ENCODE measurements at places on chromosomes 13 and 19. TPM values are rescaled to one million over a fixed set of nuclear protein-coding genes. Genes with fewer than 3 reads are reported as not detected.

PSG11 gene
- total RNA-seq: not detected

CACTIN gene
- total RNA-seq: 12.0 TPM

SCAMP4 gene
- 91.8 TPM for total RNA-seq

THAP8 gene
- 3.3 TPM for total RNA-seq

DNA sequence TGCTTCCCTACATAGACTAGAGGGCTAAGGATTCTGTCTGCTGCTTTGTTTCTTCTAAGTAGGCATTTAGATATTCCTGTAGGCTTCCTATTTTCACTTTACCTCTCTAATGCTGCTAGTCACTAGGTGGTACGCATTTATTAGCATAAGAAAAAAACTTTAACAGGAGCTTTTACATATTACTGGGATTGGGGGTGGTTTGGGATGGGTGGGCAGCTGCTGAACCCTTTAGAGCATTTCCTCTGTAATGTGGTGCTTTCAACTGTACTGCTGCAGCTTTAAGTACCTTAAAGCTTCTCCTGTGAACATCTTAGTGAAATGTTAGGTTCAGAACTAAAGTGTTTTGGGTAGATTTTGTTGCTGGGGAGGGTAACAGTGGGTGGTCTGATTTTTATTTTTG, 92.6 kb downstream of the ZNF486 start:
- DNase-seq: no peak

DNA sequence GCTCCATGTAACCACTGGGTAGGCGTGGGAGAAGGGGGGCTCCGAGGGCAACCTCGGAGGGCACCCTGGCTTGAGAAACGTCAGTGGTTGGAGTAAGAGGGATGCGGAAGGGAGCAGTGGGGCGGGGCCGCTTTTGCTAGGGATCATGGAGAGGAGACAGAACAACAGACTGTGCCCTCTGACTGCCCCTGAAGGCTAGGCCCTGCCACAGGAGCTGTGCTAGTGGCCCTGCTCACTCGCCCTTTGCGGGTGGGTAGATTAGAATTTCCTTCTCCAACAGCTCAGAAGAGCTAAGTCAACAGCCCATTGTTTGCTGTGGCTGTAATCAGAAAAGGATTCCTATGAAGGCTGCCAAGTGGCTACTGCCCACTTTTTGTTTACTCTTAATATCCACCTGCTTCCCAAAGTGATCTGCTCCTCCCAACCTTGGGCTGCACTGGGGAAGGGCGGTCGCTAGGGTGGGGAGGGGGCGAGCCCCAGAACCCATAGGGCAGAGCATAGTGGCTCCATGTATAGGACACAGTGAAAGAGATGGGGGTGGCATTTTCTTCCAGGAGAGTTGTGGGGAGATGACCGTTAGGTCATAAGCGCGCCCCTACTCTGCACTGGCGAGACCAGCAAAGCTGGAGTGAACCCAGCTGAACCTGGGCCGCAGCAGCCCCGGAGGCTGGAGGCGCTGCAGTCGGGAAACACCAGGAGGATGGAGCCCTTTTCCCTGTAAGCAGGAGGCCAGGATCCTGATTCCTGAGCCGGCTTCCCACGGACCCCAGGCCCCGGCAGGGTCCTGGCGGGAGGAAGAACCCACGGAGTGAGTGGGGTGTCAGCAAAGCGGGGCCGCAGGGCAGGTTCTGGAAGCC, 1.9 kb upstream of the C1QTNF9 start:
- no peak for DNase-seq

DNA sequence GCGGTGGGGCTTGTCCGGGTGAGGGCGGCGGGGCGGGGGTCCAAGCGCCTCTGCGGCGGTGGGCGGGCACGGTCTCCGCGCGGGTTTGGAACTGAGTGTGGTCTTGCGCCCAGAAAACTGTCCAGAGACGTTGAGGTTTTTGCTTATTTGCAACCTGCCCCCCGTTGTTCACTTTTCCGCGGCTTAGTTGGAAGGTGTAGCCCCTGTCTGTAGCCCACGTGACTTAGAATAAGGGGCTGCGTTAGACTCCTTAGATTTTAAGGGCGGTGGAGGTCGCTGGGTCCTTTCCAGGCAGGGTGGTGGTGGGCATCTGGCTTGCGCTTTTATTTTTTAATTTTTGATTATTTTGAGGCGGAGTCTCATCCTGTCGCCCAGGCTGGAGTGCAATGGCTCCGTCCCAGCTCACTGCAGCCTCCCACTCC, 748 bp downstream of the RPS15 start:
- DNase-seq: no peak

DNA sequence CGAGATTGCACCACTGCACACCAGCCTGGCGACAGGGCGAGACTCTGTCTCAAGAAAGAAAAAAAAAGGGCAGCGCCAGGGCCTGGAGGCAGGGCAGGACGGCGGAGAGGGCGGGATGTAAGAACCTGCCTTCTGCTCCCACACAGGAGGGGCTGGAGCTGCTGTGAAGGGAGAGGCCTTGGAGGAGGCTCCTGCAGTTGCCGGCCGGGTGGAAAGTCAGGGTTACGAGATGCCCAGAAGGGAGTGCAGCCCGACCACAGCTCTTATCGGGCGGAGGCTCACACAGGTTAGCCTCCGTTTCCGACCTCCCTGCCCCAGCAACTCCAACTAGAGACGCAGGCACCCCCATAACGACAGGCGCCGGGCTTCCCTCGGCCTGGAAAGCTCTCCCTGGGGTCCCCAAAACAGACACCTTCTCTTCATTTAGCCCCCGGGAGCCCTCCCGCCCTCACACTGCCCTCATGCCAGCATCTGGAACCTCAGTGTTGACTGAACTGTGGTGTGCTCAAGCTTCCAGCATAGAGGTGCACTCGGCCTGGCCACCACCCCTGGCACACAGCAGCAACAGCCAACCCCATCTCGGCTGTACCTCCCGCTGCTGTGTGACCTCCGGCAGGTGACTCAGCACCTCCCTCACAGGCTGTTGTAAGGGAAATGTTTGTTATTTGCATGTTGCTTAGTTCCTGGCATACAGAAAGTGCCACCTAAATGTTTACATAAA, 1.4 kb downstream of the PLPP2 start:
- DNase-seq: peak; percentile 74

- peak; percentile 27 for DNase-seq
These were observed 7.3 kb upstream of the SLC7A9 start for GRCh38 chr19:32876919-32877285.

GRCh38 chr19:45354241-45354842, 13.8 kb downstream of the KLC3 start:
- DNase-seq: no peak

- DNase-seq: no peak
These were observed 52.9 kb downstream of the NDFIP2 start for GRCh38 chr13:79533781-79534400.

DNA sequence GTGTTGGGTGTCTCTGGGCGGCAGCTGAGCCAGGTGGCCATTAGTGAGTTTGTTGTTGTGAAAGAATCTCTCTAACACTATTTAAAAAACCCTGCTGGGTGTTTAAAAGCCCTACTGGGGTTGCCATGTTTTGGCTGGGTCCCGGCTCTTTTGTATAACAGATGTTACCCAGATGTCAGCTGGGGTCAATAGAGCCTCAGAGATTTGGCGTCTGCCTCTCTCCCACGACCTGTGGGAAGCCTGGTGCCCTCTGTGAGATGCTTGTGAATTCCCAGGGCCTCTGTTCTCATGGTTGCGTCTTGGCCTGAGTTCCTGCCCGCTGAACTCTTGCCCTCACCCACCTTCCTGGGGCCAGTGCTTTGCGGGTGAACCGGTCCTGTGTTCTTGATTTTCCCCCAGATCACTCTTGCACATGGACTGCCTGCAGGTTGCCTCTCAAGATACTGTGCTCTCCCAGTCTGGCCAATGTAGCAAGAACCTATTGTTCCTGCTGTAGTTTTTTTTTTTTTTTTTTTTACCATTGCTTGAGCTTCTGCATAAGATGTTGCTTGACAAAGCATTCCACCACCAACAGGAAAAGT, 9.5 kb downstream of the NFILZ start:
- DNase-seq: no peak
